ENCODE measurements at places on chromosomes 5 and 9. TPM values are rescaled to one million over a fixed set of nuclear protein-coding genes. Genes with fewer than 3 reads are reported as not detected.

Gene HMGCS1
- total RNA-seq = 230 TPM

DNA sequence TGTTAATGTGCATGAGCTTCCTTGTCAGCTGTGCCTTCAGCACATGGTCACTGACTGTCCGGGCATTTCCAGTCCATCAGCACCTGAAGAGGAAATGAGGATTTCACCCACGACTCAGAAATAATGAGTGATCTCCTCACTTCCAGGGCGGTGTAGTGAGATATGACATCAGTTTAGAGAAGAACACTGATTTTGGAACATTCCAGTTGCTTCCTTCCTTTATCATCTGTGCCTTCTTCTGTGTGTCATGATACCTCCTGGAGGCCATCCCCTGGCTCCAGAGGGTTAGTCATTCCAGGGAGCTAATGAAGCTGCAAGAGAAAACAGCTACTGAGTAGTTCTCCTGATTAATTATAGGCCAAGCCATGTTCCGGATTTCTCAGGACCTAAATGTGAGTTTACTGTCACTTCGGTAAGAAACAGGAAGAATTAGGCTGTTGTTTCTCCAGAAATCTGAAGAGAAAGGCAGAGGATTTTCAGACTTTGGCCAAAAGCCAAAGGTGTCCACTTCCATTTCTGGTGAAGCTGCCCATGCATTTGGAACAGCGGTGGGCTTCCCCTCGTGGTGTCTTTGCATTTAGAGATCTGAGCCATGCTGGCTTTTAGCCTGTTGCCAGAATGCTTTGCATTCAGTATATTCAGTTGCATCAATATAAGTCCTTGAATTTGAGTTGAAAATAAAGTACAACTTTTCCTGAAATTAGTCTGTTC is 161.3 kb upstream of the OTULINL start:
- H3K4me3 ChIP-seq = no peak overlapping the region
- H3K27ac ChIP-seq = no peak overlapping the region
- no peak for DNase-seq
- no peaks in the 10 kb centered on the region for H3K27me3 ChIP-seq
- peaks cover 25% of the 10 kb centered on the region for H3K36me3 ChIP-seq

Gene ANXA2R
- total RNA-seq = 0.17 TPM

GRCh38 chr5:32135086-32135485 is 39.0 kb downstream of the GOLPH3 start:
- H3K36me3 ChIP-seq = peaks cover 36% of the 10 kb centered on the region
- no peak overlapping the region for H3K4me3 ChIP-seq
- DNase-seq = no peak
- no peaks in the 10 kb centered on the region for H3K4me1 ChIP-seq
- H3K27ac ChIP-seq = no peak overlapping the region

DNA sequence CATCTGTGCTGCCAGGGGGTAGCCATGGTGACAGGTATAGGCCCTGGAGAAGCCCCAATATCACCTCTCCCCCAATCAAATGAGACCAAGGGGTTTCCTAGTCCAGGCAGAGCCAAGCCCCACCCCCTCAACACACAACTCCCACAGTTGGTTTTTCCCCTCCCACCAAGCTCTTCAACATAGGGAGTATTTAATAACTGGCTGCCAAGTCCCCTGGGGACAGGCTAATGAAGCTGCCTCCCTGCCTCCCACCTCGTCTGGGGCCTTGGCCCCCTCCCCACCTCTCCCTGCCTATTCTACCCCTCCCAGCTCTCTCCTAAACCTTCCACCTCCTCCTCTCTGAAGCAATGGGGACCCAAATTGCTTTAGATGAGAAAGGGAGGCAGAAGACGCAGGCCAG is 23.4 kb downstream of the CPLX2 start:
- no peaks in the 10 kb centered on the region for H3K27me3 ChIP-seq
- H3K4me3 ChIP-seq = no peak overlapping the region
- DNase-seq = no peak
- no peaks in the 10 kb centered on the region for H3K36me3 ChIP-seq
- no peak overlapping the region for H3K27ac ChIP-seq

DNA sequence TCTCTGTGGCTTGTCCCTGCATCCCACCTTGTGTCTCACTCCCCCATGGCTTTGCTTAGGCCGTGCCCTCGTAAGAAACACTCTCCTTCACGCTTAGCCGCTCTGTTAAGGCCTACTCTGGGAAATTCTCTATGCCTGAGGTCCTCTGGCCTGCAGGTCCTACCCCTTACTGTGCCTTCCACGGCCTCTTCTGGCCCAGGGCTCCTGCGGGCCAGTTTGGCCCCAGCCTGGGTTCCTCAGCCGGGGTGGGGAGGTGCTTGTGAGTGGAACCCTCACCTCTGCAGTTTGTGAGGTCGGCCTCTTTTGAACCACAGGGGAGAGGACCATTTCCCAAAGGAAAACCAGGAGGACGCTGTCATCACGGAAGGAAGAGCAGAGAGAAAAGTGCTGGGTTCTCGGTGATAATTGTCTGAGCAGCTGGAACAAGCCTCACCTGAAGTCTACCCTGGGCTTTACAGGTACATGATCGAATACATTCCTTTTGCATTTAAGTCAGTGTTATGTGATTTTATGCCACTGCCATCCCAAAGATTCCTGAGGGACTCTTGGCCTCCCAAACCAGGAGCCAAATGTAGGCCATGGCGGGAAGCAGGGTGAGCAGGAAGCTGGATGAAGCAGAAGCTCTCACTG is 28.8 kb upstream of the GFPT2 start:
- no peaks in the 10 kb centered on the region for H3K4me1 ChIP-seq
- no peak overlapping the region for H3K27ac ChIP-seq
- DNase-seq = no peak

All from H1 (cell line).